ENCODE measurements at places on chromosomes 3 and 15.

- DNase-seq, result no peak
These were observed 212.7 kb downstream of the ALCAM start for GRCh38 chr3:105579439-105579838.

GRCh38 chr3:136146981-136147729, 49.0 kb downstream of the MSL2 start:
- DNase-seq, result no peak

DNA sequence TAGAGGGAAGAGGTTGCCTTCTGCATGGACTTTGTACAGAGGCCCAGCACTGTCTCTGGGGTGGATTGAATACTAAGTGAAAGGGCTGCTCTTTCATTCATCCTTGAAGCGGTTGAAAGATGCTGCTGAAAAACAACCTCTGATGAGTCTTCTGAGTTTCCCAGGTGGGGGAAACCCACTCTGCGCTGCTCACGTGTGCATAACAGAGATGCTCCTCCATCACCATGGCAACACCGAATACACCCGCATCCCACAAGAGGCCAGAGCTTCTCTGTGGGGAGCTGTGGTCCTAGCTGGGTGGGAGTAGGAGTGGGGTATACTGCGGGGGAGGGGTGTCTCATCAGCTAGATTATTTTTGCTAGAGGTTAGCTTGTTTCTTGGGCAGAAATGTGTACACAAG, 6.1 kb upstream of the SYN2 start:
- DNase-seq, result no peak

DNA sequence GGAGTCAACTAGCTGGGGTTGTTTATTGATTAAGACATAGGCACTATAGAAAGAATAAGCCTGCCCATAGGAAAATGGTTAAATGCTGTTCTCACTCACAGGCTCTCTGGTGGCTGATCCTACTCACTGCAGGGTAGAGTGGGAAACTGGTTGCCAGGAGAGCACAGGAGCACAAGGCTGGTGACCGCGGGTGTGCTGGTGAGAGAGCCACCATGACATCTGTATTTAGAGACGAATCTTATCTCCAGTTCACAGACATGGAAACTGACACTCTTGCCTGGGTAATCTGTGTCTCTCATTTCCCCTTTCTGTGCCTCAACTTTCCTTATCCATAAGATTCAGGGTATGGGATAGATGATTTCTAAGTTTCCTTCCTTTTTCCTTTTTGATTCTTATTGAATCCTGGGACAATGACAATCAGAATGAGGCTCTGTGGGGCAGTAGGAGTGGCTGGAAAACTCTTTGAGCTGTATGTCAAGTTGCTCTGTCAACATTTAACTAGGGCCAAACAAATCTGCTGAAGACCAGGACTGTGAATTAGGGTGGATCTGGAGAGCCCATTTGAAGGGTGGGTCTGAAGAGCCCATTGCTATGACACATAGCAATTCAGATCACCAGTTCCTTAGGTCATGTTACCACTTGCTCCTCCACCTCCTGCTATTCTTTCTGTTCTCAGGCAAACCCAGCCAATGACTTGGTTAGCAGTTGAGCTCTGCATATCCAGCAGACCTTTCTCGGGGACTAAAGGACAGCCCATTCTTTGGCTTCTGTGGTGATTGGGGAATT, 286.1 kb upstream of the TBL1XR1 start:
- DNase-seq, result no peak

DNA sequence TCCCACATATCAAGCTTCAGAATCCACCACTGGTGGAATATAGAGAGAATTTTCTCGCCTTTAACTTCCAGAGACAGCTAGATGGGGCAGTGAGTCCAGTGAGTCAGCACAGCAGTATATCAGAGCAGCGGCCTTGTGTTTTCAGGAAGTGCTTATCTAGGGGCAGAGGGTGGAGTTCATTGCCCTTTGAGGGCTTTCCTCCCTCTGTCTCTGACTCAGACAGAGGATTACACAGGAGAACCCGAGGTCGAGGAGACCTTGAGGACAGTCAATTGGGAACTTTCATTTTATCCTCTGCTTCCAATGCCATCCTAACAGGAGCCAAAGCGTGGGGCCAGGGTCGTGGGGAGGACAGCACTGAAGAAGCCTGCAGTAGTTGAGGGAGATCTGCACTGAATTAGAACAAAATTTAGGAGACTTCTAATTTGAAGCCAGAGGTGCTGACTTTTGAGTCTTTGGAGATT, 109.6 kb upstream of the UMPS start:
- no peak for DNase-seq

GRCh38 chr3:126121632-126122031, 37.7 kb upstream of the SLC41A3 start:
- DNase-seq, result no peak
